HCEC 1CT (cell line): ENCODE measurements at places on chromosomes 3 and 15.

DNA sequence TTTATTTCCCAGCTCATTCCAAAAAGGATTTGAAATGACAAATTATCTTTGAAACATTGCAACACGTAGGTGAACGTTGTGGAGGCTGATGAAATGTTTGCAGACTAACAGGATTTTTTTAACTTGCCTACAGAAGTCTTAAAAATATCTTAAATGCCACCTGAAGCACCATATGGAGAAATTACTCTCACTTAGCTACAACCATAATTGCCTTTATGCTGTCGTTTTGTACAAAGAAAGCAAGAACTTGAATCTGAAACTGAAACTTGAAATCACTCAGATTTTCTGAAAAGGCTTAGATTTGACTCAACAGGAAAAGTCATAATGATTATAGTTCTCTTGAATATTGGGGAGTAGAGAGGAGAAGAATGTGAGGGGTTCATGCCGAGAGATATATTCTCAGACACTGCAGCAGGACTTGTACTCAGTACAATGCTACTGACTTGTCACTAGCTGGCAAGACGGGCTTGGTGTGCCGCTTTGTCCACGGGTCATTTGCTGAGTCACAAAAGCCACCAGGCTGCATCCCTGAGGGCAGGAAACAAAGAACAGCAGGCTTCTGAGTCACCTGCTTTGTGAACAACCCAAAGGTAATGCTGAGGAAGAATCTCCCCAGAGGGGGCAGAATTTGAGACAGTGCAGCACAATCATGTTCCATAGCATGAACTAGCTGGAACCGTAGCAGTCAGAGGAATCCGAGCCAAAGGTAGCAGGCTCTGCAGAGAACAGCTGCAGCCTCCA is 7.1 kb upstream of the FMN1 start:
- DNase-seq, result peak; percentile 8

DNA sequence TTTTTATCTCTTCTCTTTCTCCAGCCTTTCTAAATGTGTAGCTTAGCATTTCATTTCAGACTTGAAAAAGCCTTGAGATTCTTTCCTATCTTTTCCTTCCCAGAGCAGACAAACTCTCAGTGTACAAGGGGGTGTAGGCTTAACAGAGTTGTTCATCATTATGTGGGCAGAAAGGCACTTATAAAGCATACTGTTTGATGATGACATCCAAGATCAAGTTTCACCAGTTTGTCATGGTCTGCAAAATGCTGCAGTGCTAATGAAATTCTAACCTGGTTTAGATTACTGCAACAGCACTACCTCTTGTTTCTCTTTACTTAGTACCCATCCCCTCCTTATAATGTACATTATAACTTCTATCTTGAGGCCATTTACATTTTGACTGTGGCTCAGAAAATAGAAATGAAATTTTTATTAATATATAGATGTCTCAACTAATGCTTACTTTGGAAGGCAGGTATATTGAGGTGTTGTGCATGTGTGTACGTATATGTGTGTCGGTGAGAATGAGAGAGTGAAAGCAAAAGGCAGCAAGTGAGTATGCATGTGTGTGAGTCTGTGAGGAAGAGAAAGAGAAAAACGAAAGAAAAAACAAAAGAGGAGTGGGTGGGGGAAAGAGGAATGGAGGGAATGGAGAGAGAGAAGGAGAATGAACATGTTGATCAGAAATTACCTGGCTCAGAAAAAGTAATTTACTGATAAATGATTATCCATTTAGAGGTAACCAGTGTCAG is 1043.6 kb downstream of the TUSC7 start:
- peak; percentile 55 for DNase-seq

GRCh38 chr3:156495816-156496215 is 59.1 kb downstream of the SSR3 start:
- no peak for DNase-seq

GRCh38 chr3:149765762-149766334 is 13.6 kb upstream of the COMMD2 start:
- DNase-seq, result peak; percentile 46

- peak; percentile 2 for DNase-seq
These were observed 140.3 kb upstream of the SEMA6D start for GRCh38 chr15:47577000-47577399.

- no peak for DNase-seq
These were observed 6.3 kb upstream of the SMAD3 start for GRCh38 chr15:67059127-67059553.

DNA sequence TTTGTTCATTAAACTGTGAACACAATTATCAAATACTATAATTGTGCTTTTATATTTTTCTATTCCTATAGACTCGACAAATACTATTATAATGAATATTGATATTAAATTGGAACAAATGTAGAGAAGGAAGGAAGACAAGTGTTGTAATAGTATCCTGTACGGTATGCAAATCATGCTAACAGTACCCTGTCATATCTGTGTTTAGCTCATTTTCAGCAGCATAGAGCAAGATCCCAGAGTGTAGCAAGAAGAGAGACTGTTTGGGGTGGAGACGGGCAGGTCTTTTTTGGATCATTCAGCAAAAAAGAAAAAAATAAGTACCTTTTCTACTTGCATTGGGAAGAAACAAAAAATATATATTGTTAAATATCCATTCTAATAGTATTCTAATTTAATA is 224.1 kb downstream of the TPRG1 start:
- DNase-seq, result no peak

- no peak for DNase-seq
These were observed 45.8 kb upstream of the UBE2E2 start for GRCh38 chr3:23157331-23157730.

- no peak for DNase-seq
These were observed 77.3 kb upstream of the PHLDB2 start for GRCh38 chr3:111781561-111782446.

DNA sequence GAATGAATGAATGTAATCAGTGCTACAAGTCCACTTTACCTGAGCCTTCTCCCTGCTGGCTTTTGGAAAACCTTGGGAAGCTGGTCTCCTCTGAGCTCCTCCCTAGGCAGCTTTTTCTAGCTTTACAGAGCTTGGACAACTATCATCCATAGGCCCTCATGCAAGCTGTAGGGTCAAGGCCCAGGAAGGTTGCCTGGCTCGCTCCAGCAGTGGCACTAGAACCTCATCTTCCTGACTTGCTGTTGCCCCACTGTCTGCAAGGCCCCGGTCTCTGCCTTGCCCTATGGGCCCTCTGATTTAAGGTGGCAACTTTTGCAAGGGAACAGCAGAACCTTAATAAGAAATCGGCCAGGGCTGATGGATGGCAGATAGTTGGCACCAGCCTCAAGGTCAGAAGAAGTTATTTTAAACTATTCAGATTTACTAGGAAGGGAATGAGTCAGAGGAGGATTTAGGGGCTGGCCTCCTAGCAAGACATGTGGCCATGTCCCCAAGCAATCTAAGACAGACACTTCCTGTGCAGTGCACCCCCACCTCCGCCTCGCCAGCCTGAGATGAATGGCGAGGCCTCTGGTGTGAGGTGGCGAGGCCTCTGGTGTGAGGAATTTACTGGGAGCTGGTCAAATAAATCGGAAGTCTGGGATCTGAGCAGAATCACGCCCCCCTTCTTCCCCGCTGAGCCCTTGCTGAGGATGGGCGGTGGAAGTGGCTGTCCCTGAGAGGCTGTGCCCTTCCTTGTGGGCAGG is 180.8 kb downstream of the MEGF11 start:
- peak; percentile 6 for DNase-seq

GRCh38 chr3:130948929-130949328 is 55.0 kb downstream of the ATP2C1 start:
- DNase-seq, result no peak

DNA sequence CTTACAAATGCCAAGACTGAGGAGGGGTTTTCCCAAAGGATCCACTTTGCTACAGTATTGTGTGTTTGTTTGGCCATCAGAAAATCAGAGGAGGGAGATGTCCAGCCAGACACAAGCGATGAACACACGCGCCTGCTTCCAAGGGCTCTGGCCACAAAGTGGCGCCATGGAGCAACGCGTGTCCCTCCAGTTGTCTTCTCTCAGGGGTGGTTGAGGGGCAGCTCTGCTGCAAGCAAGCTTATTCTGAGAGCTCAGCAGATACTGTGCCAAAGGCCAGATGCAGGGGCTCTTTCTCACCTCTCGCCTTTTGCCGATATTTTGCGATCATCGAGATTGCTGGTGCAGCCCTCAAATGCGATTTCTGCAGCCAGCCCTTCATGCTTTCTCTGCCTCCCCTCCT is 88.9 kb upstream of the OSBPL11 start:
- DNase-seq, result peak; percentile 4
